Activated naive CD4-positive, alpha-beta T cell treated with anti-CD3 and anti-CD28 coated beads, Interleukin-2, amount 50 U/mL, for 72 hours (primary cell): ENCODE measurements at places on chromosomes 2 and 18. TPM values are rescaled to one million over a fixed set of nuclear protein-coding genes. Genes with fewer than 3 reads are reported as not detected.

PROM2 gene
- 0.86 TPM for total RNA-seq

PLCD4 gene
- 0.43 TPM for total RNA-seq

SCYGR5 gene
- not detected for total RNA-seq

OSR1 gene
- not detected for total RNA-seq

RNF25 gene
- 22.9 TPM for total RNA-seq

YIPF4 gene
- total RNA-seq: 35.0 TPM

DSG3 gene
- total RNA-seq: not detected
